ENCODE measurements at places on chromosomes 5 and 9.

DNA sequence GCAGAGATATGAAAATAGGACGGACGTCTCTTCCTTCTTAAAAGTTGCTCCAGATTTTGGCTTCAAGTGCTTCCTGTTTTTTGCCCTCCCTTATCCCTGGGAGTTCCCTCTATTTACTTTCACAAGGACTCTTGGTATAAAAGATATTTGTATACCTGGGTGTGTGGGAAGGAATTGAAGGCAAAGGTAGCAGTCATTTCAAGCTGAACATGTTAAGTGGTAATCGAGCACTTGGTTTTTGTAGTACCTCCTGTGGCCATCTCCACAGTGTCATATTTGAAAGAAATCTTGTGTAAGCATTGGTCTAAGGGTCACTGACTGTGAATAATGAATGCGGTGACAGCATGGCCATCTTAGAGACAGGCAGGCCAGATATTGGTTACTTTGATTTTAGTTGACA, 593.6 kb downstream of the MTRR start:
- DNase-seq: no peak

- no peak for DNase-seq
Observed at GRCh38 chr5:169788168-169788567, 151.1 kb downstream of the DOCK2 start.

- no peak for DNase-seq
Observed at GRCh38 chr5:179852993-179853547, 5.5 kb downstream of the MRNIP start.

- no peak for DNase-seq
Observed at GRCh38 chr9:13070612-13071595, 208.6 kb downstream of the MPDZ start.

GRCh38 chr5:108481355-108481931, 99.5 kb upstream of the FBXL17 start:
- DNase-seq: no peak

DNA sequence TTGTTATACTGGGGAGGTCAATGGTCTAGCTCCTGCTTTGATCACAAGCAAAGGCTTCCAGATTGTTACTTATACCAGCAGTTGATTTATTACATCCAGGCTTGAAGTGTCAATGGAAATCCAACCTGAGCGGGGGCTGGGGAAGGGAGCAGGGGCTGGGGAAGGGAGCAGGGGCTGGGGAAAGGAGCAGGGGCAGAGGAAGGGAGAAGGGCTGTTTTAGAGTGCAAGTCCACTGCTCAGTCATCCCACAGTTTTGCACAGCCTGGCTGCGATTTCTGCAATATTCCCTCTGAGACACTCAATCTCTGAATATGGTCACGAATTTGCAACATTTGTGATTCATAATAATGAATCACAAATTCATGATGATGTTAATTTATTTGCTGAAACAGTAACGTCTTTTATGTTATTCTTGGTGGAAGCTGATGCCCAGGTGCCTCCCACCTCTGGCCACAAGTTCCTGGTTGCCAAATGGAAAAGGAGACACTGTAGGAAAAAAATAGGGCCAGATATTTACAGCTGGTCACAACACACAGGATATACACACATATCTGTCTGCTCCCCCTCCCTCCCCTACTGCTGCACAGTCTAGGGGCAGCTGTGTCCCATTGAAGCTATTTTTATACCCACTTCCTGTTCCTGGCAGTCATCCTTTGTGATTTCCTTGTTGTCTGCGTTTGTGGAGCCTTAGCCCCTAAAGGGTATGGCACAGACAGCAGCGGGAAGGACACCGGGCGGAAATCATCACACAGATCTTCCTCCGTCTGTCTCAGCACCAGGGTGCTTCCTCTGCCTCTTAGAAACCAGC, 325.1 kb downstream of the GADD45G start:
- no peak for DNase-seq

DNA sequence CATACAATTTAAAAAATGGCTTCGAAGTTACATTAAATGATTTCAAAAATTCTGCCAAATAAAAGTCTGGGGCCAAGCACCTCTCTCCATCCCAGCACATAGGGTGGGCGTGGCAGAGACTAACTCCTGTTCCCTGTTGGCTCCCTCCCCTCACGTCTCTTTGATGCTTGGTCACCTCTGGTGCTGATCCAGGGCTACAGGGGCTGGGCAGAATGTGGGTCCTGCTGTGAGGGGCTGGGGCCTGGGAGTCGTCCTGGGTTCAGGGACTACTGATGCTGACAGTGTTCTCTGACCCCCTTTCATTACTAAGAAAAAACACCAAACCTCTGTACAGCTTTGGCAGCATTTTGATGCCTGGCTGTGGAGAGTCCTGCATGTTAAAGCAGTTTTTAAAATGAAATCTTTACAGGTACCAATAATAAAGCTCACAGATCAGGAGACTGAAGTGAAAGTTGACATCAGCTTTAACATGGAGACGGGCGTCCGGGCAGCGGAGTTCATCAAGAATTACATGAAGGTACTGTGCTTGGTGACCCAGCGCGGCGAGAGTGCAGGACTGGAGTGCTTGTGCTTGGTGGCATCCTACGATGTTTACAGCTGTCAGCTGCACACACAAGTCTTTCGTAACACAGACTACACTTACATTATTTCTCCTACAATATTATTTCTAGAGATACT, 29.0 kb downstream of the TENT4A start:
- no peak for DNase-seq

- no peak for DNase-seq
Observed at GRCh38 chr9:133943036-133943780, 48.9 kb downstream of the VAV2 start.

GRCh38 chr5:3428334-3428733, 167.3 kb upstream of the IRX1 start:
- no peak for DNase-seq

GRCh38 chr5:2038321-2039179, 155.8 kb upstream of the IRX4 start:
- DNase-seq: no peak

GRCh38 chr5:51465165-51465564, 81.9 kb downstream of the ISL1 start:
- no peak for DNase-seq

GRCh38 chr5:109678447-109678846, 11.3 kb upstream of the MAN2A1 start:
- DNase-seq: no peak

- no peak for DNase-seq
Observed at GRCh38 chr5:135064235-135064570, 30.2 kb upstream of the PITX1 start.

GRCh38 chr5:131532031-131532640, 102.9 kb downstream of the RAPGEF6 start:
- no peak for DNase-seq

GRCh38 chr9:133882849-133883755, 109.0 kb downstream of the VAV2 start:
- DNase-seq: no peak

GRCh38 chr9:95727947-95728520, 147.5 kb upstream of the ERCC6L2 start:
- no peak for DNase-seq

DNA sequence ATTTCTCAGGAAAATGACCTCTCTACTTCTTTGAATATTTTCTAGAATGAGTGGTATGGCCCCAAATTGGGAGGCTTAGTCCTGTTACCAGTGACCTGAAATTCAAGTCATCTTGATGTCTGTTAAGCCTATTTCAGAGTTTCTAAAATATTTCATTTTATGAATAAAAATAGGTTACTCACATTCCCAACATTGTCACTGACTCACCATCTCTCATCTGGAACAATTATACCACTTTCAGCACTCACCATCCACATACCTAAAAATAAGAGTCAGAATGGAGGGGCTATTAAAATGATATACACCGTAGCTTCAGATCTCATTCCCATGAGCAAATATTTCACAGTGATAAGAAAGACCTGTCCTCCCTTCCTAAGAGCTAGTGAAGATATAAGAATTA, 71.8 kb downstream of the KIAA1958 start:
- no peak for DNase-seq

DNA sequence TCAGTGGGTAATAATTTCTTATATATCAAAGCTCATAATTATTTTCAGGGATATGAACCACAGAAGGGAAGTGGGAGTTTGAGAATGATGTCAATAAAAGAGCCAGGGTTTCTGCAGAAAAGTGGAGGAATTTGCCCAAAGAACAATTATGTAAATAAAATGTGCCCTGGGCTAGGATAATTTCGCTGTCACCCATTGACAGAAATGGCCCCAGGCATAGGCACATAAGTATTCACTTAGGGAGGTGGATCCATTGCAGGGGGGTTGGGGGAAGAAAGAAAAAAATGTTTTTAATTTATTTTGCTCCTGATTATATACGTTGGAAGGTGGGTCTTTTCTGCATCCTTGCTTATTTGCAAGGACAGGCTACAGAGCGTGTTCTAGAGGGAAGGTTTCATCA, 135.1 kb upstream of the IRX2 start:
- DNase-seq: no peak

DNA sequence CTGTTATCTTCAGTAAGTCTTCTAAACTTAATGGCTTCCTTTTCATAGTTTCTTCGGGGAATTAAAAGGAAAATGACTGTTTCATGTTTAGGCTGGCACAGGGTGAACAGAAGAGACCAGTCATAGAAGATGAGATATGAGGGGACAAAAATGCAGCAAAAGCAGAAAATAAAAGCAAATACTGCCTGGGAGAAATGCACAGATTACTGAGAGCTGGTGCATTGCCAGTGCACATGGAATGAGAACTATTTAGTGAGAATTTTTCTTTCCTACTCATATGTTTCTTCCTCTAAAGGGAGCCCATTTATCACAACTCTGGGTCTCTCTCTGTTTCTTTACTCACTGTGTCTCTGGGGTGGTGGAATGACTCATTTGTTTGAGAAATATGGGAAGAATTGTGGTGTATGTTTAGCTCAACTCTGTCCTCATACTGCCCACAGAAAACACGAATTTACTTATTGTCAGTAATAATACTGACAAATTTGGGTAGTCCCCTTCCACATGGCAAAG, 25.9 kb upstream of the ANKRD55 start:
- DNase-seq: no peak

- no peak for DNase-seq
Observed at GRCh38 chr5:56876327-56876726, 33.1 kb upstream of the SETD9 start.

- DNase-seq: no peak
Observed at GRCh38 chr9:70079417-70080037, 35.9 kb downstream of the MAMDC2 start.

Data from cortex of kidney (tissue), 1 donor.